Activated T-cell treated with anti-CD3 and anti-CD28 coated beads, Interleukin-2, amount 50 U/mL, for 72 hours (primary cell): ENCODE measurements at places on chromosomes 11 and 22. TPM values are rescaled to one million over a fixed set of nuclear protein-coding genes. Genes with fewer than 3 reads are reported as not detected.

Gene C11orf86
- not detected for total RNA-seq

Gene RAB39A
- total RNA-seq: not detected

Gene INS
- total RNA-seq: not detected

DNA sequence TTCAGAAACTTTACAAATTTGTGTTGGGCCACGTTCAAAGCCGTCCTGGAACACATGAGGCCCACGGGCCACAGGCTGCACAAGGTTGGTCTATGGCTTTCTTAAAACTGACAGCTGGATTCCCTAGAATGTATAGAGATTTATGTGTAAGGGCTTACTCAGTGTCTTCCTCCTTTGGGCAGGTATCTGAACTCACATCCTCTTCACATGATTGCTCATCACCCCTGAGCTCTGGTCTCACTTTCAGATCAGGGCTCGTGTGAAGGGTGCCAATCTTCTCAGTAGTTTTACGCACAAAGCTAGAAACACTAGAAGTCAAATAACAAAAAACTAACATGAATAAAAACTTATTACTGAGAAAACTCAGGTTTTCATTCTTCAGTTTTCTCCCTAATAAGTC is 27.1 kb downstream of the HPS5 start:
- DNase-seq: no peak

DNA sequence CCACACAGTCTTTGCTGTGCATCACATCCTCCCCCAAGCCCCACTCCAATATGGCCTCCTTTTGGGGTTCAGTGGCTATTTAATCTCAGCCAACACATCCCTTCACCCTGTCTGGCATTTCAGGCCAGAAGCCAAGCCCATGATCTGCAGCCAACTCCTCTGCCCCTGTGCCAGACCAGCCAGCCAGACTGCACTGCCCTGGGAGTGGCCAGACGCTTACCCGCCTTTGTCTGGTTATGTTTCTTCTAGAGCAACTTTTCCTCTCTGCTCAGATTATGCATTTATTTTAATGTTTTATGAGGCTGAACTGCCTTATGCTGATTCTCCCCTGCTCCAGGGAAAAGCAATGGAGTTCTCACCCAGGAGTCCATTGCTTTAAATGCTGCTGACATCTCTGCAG is 206.7 kb upstream of the TBCEL start:
- DNase-seq: no peak

GRCh38 chr22:46269564-46269963 is 1.8 kb downstream of the TTC38 start:
- DNase-seq: no peak
